Cerebellar nuclear complex (tissue), 1 donor: ENCODE measurements at places on chromosomes 5 and 9.

- DNase-seq, result no peak
Observed at GRCh38 chr5:16595881-16596580, 20.8 kb downstream of the RETREG1 start.

- no peak for DNase-seq
Observed at GRCh38 chr9:136808075-136808805, 492 bp downstream of the RABL6 start.

- DNase-seq, result no peak
Observed at GRCh38 chr9:73152953-73153352, 1.3 kb downstream of the ANXA1 start.

DNA sequence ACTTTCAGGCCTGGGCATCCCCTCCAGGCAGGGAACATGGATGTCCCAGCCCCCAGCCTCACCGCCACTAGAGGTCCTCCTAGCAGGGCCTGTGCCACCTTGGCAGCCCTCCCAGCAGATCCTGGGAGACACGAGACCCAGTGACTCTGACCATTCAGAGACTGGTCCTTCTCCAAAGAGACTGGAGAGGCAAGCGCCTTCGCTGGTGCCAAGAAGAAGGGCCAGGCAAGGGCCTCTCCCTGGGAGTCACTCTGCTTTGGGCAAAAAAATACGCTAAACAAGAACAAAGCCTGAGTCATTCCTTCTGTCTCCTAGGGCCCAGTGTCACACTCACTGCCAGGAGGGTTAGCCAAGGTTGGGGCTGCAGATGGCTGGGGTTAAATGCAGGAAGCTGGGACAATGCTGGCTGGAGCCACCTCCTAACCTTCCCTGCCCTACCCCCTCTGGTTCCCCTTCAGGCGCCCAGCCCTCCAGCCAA, 35.3 kb upstream of the SMIM23 start:
- no peak for DNase-seq

GRCh38 chr5:113510836-113511451, 2.5 kb upstream of the YTHDC2 start:
- DNase-seq, result no peak

GRCh38 chr5:126682856-126683255, 82.1 kb downstream of the PHAX start:
- DNase-seq, result no peak

- no peak for DNase-seq
Observed at GRCh38 chr5:150461231-150461630, 11.7 kb upstream of the RPS14 start.

DNA sequence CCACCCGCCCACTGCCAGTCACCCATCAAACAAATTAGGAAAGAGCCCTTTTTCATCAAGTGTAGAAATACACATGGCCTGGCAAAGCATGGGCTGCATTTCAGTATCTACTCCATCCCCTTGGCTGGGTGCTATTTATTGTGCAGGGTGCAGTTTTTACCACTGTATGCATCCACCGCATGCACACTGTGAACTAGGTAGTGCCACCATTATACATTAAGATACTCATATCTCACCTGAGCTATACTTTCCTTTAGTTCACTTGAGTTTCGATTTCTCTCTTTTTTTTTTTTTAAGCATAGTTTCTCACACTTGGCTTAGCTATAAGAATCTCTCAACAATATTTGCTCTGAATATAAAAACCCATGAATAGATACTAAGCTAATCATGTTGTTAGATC, 49.4 kb downstream of the JMY start:
- no peak for DNase-seq

GRCh38 chr9:31837211-31837610, 547.2 kb upstream of the ACO1 start:
- DNase-seq, result no peak

GRCh38 chr9:114098021-114098935, 814 bp downstream of the KIF12 start:
- DNase-seq, result no peak

DNA sequence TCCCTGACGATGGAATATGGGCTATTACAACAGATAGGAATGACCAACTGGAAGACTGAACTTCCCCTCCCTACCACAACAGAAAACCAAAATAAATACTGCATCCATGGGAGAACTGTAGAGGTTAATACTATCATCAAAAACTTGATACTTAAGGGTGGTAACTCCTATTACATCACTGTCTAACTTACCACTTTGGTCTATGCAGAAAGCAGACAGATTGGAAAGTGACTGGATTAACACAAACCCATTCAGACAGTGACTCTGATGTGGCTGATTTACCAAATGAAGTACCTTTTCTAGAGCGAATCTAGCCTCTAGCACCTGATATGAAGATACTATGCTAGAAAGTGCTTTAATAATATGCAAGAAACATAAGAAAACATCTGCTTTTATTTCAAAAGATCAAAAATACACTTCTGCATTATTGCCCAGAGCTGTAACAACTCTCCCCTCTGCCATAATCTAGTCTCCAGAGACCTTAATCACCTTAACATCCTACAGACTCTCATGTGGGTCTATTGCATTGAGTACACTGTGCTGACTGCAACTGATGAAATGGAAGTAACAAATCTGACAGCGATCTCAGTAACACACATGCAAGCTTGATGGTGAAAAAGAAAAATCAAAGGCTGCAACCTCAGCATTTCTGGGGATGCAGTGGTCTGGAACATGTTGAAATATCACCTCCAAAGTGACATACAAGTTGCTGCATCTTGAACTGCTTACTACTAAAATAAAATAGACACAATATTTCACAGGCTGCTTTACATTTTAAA, 62.7 kb downstream of the EPB41L4A start:
- DNase-seq, result no peak

DNA sequence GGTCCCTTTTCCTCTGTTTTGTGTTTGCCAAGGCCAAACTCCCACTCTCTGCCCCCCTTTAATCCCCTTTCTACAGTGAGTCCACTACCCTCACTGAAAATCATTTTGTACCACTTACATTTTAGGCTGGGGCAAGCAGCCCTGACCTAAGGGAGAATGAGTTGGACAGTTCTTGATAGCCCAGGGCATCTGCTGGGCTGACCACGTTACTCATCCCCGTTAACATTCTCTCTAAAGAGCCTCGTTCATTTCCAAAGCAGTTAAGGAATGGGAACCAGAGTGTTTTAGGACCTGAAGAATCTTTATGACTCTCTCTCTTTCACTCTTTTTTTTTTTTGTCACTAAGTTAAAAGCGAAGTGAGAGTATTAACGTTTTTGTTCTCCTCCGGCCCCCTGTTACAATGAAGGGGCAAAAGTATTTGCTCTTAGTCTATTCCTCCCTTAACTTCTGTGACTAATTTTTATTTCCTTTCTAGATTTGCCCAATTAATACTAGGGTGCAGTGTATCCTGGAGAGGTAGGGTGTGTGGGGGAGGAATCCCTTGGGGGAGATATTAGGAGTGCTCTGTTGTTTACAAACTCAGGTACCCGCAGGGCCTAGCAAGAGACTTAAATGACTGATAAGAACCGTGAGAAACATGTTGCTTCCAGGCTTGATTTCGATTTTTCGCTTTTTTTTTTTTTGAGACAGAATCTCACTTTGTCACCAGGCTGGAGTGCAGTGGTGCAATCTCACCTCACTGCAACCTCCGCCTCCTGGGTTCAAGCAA, 14.7 kb downstream of the GM2A start:
- no peak for DNase-seq

DNA sequence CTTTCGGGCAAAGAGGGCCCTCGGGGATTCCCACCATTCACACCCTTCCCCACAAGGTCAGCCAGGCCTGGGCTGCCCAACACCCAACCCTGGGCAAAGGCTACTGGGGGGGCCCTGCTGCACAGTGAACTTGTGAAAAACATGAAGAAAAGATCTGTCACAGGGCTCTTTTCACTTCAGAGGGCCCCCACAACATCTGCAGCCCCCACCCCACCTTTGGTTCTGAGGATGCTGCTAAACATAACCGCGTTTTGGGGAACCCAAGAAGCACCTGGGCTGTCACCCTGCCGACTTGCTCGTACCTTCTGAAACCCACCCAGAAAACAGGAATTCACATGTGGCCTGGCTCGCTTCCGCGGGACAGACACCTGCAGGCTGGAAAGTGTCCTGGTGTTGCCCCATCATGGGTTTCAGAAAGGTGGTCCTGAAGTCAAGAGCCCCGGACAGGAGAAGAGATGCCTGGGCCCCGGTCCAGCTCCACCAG, 29.3 kb downstream of the B4GALT1 start:
- no peak for DNase-seq

GRCh38 chr5:1251678-1252580, 26.7 kb downstream of the SLC6A18 start:
- no peak for DNase-seq

- no peak for DNase-seq
Observed at GRCh38 chr5:84228266-84228665, 156.4 kb downstream of the EDIL3 start.

- DNase-seq, result no peak
Observed at GRCh38 chr9:124960409-124960752, 19.5 kb upstream of the GOLGA1 start.

DNA sequence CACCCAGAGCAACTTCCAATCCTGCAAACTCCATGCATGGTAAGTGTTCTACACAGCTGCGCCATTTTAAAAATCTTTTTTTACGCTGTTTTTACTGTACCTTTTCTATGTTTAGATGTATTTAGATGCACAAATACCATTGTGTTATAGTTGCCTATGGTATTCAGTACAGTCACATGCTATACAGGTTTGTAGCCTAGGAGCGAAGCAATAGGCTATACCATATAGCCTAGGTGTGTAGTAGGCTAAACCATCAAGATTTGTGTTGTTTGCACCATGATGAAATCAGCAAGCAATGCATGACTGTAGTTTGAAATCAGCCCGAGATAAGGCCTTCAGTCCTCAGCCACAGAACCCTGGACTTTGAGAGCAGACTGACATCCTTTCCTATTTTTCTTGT, 101.2 kb downstream of the LIX1 start:
- DNase-seq, result no peak

DNA sequence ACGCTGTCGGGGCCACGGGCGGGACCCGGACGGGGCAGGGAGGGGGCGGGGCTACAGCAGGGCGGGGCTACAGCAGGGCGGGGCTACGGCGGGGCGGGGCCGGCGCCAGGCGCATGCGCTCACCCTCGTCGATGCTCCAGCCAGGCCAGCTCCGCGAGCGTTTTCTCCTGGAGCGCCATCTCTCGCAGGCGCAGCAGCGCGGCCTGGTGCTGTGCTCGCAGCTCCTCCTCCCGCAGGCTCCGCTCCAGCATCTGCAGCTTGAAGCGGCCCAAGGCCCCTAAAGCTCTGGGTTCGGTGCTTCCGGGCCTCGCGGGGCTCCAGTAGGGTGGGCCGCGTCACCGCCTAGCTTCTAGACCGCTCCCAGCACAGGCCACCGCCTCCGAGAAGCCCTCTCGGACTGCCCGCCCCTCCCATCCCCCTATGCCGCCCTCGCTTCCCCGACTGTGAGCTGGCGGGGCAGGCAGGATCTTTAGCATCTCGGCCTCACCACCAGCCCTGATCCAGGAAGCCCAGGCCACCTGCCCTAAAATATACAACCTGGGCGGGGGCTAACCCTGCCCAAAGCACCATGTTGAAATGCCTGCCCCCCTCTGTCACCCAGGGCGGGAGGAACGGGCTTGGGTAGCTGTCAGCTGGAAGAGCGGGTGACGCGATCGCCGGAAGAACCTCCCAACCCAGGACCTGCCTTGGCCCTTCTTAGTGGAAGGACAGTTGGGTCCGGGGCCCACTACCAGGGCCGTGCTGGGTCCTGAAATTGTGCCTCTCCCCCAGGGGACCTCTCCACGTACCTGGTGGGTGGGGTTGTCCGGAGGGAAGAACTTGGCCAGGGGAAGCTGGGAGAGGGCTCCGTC, 21.9 kb upstream of the QSOX2 start:
- DNase-seq, result no peak

- no peak for DNase-seq
Observed at GRCh38 chr9:73548201-73548600, 396.5 kb downstream of the ANXA1 start.

GRCh38 chr9:105332471-105332870, 88.0 kb downstream of the SLC44A1 start:
- no peak for DNase-seq

DNA sequence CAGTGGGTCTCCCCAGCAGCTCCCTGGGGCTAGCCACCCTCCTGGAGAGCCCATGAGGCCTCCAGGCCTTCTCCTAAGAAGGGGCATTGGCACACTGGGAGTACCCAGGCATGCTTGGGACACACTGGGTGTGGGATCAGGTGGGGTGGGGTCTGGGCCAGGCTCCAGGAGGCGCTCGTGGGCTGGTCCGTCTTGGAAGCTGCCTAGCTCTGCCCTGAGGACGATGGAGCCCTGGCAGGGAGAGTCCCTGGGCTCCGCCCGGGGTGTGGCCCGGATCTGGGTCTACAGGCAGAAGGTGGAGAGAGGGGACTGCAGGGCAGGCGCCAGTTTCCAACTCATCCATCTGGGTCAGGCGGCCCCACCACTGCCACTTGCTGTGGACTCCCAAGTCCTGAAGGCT, 2.4 kb downstream of the PRRX2 start:
- DNase-seq, result no peak

DNA sequence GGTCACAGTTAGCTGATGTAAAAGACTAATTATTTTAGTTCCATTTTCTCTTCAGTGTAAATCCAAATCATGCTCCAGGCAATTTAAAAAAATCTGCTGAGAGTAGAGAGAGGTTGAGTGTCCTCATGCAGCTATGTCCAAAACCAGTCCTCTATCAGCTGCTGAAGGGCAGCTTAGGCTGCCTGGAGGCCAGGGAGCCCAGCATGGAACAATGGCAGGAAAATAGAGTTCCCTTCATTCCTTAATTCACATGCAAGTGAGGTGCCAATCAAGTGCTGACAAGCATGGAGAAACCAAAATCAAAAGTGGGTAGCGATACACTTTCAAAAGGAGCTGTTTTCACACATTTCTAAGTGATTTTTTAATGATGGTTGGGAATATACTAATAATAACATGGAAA, 78.3 kb upstream of the POU5F2 start:
- DNase-seq, result no peak

DNA sequence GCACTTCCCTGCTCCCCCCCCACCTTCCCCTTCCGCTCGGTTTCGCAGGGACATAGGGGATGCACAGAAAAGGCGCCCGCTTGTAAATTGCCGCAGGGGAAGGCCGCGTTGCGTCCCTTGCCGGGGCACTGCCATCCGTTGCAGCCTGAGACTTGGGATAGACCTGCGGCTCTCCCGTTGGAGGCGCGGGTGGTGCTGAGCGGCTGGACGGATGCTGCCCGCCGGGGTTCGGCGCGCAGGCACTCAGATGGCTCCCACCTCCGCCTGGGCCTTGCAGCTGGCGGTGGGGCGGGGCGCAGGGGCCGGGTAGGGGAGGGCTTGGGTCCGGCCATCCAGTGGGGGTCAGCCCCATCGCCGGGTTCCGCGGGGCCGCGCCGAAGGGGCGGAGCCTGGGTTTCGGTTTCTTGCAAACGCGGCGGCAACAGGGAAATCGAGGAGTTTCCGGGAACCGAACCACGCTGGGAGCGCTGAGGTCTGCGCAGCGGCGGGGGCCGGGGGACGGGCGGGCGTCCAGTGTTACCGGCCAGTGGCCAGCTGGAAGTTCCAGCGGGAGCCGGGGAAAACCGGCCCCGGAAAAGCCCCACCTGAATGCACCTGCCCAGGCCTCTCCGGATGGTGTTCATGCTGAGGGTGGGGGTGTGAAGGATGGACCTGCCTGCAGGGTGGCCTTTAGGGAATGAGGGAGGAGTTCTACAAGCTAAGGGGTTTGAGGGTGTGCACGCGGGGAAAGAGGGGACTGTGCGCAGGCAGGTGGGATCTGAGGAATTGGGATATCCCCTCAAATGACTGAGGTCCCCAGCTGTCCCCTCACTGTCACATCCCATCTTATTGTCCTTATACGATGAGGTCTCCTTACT, 6.3 kb upstream of the IRF1 start:
- DNase-seq, result no peak

- peak; percentile 84 for DNase-seq
Observed at GRCh38 chr9:71249729-71250317, 128.4 kb upstream of the TRPM3 start.

GRCh38 chr9:15253197-15253596, 53.8 kb downstream of the TTC39B start:
- DNase-seq, result no peak
